Mucosa of gallbladder (tissue), 1 donor: ENCODE measurements at places on chromosomes 5 and 9. TPM values are rescaled to one million over a fixed set of nuclear protein-coding genes. Genes with fewer than 3 reads are reported as not detected.

The FABP6 gene
- not detected for total RNA-seq

The OLFML2A gene
- 12.7 TPM for total RNA-seq

DNA sequence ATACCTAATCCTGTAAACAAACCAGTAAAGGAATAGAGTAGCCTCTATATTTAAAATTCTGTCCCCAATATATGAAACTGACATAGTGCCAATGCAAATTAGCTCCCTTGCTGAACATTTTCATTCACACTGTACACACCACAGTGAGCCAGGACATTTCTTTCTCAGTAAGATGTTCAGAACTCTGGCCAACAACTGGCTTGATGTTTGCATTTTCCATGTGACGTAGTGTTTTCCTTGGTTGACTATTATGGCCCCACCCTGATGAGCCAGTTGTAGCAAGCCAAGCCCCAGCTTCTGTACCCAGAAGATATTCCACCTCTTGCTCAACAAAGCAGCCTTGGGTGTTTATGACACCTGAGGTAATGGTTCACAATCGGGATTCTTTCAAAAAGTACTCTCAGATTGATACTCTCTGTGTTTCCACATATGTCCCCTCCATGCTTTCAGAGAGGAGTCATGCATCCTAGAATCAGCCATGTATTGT, 17.7 kb upstream of the ANXA1 start:
- peak; percentile 45 for DNase-seq

DNA sequence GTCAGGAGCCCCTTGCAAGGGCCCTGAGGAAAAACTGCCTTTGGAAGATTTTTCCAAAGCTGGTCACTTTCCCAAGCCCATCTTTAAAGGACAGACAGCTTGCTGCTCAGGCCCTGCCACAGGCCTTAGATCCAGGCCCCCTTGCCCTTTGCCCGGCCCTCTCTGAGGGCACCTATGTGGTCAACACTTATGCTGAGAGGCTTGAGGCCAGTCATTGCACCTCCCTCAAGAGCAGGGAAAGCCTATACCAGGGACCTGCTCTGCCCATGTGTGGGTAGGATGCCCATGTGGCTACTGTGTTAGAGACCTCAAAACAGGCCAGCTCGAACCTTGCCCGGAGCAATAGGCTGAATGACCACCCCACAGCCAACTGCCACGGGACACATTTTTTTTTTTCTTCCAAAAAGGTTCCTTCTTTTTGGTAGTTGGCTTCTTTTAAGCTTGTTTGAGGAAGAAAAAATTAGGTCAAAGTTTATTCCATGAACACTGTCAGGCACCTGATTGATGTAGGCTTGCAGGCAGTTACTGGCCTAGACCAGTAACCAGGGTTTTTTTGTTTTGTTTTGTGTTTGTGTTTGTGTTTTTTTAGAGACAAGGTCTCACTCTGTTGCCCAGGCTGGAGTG, 3.8 kb downstream of the TCF7 start:
- no peak for DNase-seq

DNA sequence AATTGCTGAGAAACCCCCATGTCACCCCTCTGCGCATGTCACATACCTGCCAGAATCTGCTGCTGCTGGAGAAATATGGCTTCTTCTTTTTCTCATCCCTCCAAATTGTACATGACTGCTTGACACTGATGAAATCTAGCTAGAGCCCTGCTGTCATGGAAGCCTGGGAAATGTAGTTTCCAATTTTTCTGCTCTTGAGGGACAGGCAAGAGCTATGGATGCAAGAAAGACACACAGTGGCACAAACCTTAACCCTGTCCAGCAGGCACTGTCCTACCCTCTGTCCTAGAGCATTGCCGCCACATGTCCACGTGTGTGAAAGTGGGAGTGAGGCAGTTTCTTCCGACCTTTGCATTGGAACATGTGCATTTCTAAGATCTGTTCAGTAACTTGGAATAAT, 255.5 kb upstream of the SEMA6A start:
- DNase-seq, result no peak

DNA sequence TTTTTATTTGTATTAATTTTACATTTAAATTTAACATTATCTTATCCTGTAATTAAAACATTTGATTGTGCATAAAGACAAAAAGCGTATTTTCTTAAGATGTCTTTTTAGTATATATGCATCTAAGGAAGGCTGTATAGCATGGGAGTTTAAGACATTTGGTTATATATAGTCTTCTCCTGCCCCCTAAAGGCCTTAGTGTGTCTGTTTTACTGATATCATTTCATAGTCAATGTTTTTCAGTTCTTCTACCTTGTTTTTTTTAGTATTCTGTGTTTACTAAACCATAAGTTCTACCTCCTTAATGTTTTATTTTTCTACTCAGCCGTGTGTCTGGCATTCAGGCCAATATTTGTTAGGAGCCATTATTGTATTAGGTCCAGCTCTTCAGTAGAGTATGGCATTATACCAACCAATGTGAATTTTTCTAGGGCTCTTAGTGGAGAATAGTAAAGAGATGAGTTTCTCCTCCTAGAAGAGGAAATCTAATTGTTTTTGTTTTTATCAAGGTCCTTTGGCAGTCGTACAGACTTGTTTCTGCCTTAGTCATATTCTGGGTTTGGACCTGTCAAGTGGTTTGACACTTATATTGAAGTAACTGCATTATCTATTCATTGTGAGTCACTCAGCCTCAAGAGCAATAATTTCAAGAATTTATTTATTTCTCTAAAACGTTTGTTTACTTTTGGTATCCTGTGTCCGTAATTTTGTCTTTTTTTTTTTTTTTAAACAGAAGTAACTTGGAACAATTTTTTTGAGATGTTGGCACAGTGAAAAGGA, 74.8 kb downstream of the SLF1 start:
- DNase-seq, result no peak

GRCh38 chr5:109062664-109063063, 315.0 kb downstream of the FER start:
- no peak for DNase-seq

DNA sequence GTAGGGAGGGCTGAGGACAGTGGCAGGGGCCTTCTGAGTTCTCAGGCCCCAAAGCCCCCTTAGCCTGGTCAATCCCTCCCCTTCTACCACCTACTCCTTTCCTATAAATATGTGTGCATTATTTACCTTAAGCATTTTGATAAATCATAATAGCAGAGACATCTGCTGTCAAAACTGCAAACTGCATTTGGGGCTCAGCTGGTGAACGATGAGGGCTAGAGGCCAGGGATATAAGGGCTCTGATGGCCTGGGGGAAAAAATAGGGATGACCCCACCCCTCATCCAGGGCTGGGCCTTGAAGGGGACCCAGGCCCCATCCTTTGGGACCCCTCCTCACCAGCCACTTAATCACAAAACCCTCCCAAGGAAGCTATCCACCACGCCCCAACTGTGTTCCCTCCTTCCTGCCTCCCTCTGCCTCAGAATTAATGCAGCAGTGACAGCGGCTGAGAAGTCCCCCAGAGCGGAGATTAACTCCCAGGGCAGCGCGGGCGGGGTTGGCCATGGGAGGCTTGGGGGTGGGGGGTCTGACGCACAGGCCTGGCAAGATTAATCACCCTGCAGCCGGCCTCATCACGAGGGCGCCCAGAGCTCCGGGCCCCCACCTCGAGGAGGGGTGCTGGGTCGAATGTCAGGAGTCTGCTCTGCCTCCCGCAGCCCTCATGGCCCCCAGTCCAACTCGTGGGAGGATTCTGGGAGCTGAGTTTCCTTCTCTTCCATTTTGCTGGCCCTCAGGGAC, 42.1 kb downstream of the CXXC5 start:
- DNase-seq, result no peak

GRCh38 chr5:148228392-148228984, 9.8 kb upstream of the MARCOL start:
- no peak for DNase-seq
